ENCODE measurements at places on chromosomes 13 and 19.

GRCh38 chr13:47521890-47522487, 479.1 kb downstream of the SUCLA2 start:
- DNase-seq: no peak

- no peak for DNase-seq
Observed at GRCh38 chr13:27952876-27953675, 16.0 kb downstream of the CDX2 start.

GRCh38 chr13:106533943-106534638, 1.4 kb downstream of the EFNB2 start:
- DNase-seq: no peak

GRCh38 chr13:41452462-41452861, 4.9 kb upstream of the RGCC start:
- DNase-seq: no peak

DNA sequence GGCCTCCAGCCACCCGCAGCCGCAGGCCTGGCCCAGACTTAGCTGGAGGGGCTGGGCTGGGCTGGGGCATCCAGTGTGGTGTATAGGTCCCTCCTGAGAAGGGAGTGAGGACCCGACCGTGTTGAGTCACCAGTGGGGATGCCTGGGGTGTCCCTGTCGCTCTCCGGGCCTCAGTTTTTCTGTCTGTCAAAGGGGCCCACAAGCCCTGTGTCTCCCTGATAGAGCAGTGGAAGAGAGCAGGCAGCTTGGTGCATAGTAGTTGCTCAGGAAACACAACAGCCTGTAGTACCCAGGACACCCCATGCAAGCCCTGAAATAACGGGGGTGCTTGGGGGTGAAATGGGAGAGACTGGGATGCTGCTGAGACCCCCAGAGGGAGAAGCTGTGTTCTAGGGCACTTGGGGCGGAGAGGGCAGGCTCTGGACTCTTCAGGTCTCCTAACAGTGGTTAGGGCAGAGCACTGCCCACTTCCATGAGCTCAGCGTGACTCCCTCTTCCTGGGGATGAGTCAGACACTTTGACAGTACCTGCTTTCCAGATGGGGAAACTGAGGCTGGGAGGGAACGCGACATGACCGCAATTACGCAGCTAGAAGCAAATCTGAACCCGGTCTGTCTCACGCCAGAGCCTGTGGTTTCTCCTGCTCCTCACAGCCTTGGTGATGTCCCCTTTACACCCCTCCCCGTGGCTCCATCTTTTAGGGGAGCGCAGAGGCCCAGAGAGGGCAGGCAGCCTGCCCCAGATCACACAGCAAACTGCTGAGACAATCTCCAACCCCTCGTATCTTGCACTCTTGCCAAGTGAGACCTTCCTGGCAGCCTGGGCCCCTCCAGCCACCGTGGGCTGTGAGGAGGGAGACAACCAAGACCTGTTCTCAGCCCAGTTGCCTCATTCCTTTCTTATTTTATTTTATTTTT, 692 bp downstream of the SULT2B1 start:
- DNase-seq: no peak

DNA sequence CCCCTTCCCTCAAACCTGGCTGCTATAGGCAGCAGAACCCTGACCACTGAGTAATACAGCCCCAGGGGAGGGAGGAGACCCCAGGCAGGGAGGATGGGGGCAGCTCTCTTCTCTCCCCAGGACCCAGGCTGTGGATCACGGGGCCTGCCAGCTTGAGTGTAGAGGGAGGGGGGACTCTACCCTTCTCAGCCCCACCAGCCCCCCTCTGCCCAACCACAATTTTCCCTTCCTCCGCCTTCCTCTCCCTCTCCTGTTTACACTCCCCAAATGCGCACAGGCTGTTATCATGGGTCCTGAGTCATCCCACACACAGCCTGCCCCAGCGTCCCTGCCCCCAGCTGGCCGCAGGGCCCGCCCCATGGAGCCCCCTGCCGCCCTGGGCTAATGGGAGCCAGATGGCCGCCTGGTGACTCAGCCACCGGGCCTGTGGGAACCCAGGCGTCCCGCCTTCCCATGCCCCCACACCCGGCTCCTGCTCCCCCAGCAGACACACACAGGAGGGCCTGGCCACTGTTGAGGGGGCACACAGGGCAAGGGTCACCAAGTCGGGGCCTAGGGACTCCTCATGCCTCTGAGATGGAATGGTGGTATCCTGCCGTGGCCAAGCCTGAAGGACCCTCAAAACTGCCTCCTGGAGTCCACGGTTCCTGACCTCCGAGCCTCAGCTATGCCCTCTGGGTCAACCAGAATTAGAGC, 13.6 kb downstream of the CCDC97 start:
- DNase-seq: no peak

All from stimulated activated CD8-positive, alpha-beta memory T cell treated with anti-CD3 and anti-CD28 coated beads, Interleukin-7, amount 100 ng/mL, for 4 hours (primary cell).